ENCODE measurements at places on chromosomes 12 and 14.
A peak's percentile ranks its signal among the peaks of the same experiment; 100 is the strongest.

GRCh38 chr14:80996049-80996901 is 40.9 kb downstream of the TSHR start:
- peak; percentile 61 for DNase-seq

GRCh38 chr14:92546347-92547053 is 32.9 kb downstream of the RIN3 start:
- no peak for DNase-seq

DNA sequence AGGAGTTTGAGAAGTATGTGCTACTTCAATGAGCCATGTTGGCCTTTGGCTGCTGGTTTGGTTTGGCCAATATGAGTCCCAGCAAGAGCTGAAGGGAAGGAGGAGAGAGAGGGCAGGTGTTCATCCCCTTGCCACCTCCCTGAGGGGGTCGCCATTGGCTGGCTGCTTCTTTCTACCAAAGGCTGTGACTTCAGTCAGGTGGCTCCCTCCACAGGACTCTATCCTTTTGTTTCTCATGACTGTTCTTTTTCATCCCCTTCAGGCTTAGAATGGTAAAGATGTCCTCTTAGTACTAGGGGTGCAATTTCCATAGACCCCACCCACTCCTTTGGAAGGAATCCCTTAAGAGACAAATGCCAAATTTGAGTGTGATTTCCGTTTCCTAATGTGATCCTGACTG is 31.2 kb upstream of the OTOGL start:
- DNase-seq, result no peak

- no peak for DNase-seq
Observed at GRCh38 chr12:46771268-46771827, 54.4 kb downstream of the SLC38A4 start.

DNA sequence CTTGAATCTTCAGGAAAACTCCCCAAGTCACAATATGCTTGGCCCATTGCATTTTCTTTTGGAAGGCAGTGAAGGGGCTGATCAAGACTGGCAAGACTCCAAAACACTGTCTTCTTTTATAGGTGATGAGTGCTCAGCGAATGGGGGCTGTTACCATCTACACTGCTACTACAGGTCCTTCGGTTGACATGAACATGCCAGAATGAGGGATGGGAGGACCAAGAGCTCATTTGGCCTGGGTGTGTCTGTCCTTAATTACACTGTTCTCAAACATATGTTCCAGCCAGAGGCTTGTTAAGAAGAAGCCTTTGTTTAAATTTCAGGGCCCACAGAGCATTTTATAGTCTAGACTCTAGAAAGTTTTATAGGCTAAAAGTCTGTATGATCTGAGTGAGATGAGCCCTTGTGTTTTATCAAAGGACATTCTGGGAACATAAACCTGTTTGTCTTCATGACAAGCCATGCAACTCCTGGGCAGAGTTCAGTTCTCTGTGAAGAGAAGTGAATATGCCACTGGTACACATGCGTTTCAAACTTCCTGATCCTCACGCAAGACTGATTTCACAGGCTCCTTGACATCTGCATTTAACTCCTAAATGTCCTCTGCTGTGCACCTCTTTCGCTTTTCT is 4.7 kb upstream of the FAM234B start:
- DNase-seq, result no peak

DNA sequence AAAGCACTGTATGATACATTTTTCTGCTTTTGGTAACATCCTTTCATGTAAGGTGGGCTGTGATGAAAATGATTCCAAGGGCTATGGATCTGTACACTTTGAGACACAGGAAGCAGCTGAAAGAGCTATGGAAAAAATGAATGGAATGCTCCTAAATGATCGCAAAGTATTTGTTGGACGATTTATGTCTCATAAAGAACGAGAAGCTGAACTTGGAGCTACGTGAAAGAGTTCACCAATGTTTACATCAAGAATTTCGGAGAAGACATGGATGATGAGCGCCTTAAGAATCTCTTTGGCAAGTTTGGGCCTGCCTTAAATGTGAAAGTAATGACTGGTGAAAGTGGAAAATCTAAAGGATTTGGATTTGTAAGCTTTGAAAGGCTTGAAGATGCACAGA is 22.1 kb upstream of the SRGAP1 start:
- no peak for DNase-seq

GRCh38 chr12:4215229-4216186 is 58.1 kb upstream of the CCND2 start:
- DNase-seq, result peak; percentile 21

GRCh38 chr12:1827826-1828805 is 7.8 kb downstream of the LRTM2 start:
- no peak for DNase-seq

- DNase-seq, result no peak
Observed at GRCh38 chr14:77199590-77199989, 18.0 kb downstream of the TMEM63C start.

GRCh38 chr14:38623661-38624060 is 367.8 kb upstream of the CLEC14A start:
- DNase-seq, result no peak

- no peak for DNase-seq
Observed at GRCh38 chr12:88715673-88716072, 135.4 kb upstream of the KITLG start.

- DNase-seq, result no peak
Observed at GRCh38 chr12:42885677-42886076, 296.1 kb upstream of the PRICKLE1 start.

- DNase-seq, result no peak
Observed at GRCh38 chr12:60100852-60101251, 505.0 kb downstream of the SLC16A7 start.

DNA sequence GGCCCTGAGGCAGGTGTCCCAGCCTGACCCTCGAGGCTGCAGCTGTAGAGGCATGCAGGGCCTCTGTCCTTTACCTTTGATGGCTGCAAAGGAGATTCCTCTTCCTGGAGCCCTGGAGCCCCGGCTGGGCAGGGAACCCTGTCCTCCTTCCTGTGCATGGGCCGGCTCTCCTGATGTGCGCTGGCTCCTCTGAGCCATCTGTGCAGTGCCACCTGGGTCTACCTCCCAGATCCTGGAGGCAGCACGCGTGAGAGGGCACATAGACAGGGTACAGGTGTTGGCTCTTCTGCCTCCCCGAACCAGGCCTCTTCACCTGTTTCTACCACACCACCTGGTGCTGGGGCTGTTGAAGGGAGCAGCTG is 115.1 kb downstream of the BEGAIN start:
- no peak for DNase-seq

DNA sequence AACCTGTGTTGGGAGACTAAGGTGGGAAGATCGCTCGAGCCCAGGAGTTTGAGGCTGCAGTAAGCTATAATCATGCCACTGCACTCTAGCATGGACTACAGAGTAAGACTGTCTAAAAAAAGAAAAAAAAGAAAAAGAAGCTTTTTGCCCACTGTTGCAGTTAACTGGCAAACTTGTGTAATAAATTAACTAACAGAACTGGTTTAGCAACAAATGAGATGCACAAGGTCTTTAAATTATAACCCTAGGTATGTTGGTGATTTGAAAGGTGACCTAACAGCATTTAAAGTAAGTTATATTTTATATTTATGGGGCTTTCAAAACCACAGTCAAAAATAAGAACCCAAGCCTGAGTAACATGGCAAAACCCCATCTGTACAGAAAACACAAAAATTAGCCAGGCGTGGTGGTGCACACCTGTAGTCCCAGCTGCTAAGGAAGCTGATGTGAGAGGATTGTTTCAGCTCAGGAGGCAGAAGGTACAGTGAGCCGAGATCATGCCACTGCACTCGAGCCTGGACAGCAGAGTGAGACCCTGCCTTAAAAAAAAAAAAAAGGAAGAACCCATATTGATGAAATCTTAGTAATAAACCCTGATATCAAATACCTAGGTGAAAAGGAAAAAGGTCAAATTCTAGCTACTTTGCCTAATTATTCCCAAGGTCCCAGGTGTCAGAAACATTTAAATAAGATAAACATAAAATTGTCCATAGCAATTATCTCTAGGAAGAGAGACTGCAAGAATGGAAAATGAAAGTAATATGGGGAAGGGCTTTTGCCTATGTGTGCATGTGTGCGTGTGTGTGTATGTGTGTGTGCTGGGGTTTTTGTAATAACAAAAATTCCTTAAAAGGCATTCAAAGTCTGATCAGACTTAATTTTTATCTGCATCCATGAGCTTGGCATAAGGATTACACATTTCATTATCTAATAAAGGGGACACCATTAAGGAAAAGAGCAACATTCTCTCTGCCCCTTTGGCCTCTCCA is 15.4 kb downstream of the SYNE2 start:
- DNase-seq, result no peak

- no peak for DNase-seq
Observed at GRCh38 chr12:6696690-6697583, 3.7 kb downstream of the PIANP start.

DNA sequence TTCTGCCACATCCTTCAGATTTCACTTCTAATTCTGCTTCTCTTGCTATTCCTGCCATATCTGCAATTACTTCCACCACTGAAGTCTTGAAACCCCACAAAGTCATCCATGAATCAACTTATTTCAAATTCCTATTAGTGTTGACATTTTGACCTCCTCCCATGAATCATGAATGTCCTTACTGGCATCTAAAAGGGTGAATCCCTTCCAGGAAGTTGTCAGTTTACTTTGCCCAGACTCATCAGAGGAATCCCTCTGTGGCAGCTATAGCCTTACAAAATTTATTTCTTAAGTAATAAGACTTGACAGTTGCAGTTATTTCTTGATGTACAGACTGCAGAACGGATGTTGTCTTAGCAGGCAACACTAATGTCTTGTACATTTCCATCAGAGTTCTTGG is 162.9 kb downstream of the PCNX1 start:
- DNase-seq, result no peak

DNA sequence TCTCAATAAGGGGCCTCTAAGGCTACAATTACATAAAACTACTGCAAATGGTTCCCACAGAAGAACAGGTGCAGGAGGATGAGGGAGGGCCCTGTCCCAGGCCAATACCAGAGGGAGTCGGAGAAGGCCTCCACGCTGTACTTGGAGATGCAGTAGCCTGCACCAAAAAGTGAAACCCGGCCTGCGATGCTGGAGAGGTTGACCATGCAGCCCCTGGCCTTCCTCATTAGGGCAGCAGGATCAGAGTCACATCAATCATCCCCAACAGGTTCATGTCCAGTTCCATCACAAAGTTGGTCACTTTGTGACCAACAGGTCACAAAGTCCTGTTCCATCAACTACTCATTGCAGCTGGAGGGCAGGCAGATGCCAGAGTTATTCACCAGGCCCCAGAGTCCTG is 23.0 kb downstream of the ZBTB39 start:
- no peak for DNase-seq

DNA sequence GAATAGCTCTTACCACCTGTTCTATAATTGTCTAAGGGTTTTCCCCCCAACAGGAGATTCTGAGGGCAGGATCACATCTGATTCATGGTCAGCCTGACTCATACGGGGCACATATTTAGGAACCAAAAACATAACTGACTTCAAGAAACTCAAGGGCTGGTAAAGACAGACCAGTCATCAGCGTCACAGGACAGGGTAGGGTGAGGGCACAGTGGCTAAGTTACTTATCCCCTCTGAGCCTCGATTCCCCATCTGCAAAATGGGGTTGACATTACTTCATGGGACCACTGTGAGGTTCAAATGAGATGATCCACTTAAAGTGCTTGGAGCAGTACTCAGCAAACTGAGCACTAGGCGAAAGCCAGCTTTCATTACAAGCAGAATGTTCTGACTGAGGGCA is 606 bp downstream of the CINP start:
- peak; percentile 1 for DNase-seq

GRCh38 chr14:58812050-58812910 is 174.5 kb downstream of the DACT1 start:
- DNase-seq, result no peak

- no peak for DNase-seq
Observed at GRCh38 chr14:60756847-60757246, 22.3 kb downstream of the MNAT1 start.

GRCh38 chr12:65924716-65925115 is 100.4 kb downstream of the HMGA2 start:
- DNase-seq, result no peak

DNA sequence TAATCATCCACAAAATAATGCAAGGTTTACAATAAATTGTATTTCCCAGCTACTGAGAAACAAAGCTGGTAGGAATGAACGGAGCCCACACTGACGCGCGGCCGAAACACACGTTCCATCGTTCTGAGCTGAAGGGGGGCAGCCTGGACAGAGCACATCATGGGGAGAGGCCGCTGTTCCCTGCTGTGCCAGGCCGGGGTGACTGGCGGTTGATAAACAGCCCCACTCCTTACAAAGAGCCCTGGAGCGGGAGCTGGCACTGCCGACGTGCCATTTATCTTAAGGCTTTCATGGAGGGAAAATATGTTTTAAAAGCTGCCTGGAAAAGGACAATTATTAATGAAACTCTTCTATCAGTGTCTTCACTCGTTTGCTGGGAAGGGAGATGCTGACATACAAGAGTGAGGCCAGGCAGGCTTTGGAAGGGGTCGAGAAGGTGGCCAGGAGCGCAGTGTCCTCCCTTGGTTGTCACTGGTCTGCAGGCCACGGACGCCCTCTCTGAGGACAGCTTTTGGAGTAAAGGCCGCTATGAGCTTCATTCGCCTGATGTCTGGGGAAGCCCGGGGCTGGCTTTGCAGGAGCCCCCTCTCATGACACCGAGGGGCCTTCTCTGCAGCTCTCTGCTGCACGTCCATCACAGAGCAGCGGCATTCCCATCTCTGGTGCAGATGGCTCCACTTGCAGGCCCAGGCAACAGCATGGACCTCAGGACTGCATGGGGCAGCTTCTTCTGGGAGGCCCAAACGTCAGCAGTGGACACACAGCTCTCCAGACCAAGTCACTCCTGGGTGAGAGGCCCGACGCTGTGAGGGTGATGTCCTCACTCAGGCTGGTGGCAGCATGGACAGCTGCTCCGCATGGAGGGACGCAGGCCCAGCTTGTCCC is 355.3 kb upstream of the SFSWAP start:
- no peak for DNase-seq

DNA sequence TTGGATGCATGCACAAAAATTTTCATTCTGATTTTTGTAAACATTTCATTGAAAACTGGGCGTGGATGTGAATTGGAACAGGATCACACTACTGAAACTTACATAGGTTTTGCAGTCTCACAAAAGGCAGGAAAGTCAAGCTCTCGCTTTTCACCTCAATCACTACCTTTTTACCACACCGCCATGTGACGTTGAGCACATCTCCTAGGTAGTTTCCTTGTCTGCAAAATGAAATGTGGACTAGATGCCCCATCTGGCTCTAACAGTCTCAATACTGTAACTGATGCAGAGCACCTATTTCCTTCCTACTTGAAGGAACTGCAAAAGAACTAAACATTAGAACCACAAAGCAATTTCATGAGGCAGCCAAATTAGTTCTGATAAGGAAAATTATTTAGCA is 4.4 kb upstream of the YY1 start:
- peak; percentile 67 for DNase-seq

DNA sequence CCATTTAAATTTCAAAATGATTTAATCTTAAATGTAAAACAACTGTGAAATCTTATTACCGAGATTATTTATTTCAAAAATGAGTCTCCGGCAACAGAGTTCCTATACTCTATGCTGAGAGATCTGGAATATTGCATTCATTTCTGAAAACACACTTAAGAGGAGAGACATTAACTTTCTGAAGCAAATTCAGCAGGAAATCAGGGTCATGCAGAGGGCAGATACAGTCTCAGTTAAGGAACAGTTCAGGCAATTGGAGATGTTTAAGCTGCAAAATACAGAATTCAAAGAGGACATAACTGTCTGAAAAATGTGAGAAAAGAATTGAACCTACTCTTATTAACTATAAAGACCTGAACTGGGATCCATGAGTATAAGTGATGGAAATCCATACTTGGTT is 320.7 kb downstream of the PAWR start:
- no peak for DNase-seq

GRCh38 chr12:56634242-56634836 is 4.2 kb upstream of the BAZ2A start:
- DNase-seq, result peak; percentile 33

GRCh38 chr14:61712137-61712536 is 16.8 kb downstream of the HIF1A start:
- DNase-seq, result no peak

Data from CD8-positive, alpha-beta T cell (primary cell).